ENCODE measurements at places on chromosomes 11 and 22.
A peak's percentile ranks its signal among the peaks of the same experiment; 100 is the strongest.

GRCh38 chr11:65340226-65340625 is 6.6 kb downstream of the DPF2 start:
- DNase-seq = no peak

DNA sequence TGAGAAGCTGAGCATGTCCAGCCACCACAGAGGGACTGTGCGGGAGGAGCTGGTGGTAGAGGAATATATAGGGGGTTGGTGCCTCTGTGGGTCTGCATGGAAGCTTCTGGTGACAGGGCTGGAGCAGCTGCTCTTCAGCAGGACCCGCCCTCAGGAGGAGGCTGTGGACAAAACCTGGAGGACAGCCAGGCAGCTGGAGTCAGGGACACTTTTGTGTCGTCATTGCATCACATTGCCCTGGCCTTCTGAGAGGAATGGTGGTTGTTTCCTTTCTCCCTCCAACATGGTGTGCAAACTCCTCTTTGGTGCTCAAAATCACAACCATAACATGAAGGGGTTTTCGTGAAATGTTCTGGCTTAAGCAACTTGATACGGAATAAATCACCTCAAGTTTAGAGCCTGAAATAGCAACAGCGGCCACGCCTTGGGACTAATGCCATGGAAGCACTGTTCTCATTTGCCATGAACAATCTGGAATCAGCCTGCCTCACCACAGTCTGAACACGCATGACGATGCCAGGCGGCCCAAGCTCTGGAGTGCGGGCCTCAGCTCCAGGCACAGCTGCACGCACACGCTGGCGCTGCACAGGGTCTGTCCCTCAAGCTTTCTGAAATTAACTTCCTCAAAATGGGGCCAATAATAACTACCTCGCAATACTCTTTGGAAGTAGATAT is 17.1 kb upstream of the CSRP3 start:
- no peak for DNase-seq

DNA sequence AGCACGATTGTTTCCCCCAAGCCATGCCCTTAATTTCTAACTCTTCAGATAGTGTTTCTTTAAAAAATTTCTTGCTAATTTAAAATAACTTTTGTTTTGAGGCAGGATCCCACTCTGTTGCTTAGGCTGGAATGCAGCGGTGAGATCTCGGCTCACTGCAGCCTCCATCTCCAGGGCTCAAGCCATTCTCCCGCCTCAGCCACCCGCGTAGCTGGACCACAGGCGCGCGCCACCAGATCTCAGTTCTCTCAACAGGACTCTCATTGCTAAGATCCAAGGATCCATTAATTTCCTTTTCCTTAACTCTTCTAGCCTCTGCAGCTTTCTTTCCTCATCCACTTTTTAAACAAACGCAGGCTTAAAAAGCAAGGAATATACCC is 327 bp upstream of the MED17 start:
- DNase-seq = no peak

DNA sequence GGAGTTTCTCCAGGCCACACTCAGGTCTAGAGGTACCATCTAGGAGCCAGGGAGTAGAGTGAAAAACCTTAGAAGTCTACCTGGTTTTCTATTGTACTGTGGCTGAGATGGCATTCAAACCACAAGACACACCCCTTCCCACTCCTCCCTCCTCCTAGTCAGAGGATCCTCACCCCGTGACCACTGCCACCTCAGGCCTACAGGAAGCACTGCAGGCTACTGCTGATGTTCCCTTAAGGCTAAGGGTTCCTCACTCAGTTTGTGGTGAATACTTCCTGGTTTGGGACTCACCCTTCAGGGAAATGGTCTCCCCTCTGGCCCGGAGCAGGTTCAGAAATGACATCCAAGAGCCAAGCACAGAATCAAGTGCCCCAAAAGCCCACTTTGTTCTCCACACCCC is 1293.9 kb downstream of the JRKL start:
- no peak for DNase-seq

DNA sequence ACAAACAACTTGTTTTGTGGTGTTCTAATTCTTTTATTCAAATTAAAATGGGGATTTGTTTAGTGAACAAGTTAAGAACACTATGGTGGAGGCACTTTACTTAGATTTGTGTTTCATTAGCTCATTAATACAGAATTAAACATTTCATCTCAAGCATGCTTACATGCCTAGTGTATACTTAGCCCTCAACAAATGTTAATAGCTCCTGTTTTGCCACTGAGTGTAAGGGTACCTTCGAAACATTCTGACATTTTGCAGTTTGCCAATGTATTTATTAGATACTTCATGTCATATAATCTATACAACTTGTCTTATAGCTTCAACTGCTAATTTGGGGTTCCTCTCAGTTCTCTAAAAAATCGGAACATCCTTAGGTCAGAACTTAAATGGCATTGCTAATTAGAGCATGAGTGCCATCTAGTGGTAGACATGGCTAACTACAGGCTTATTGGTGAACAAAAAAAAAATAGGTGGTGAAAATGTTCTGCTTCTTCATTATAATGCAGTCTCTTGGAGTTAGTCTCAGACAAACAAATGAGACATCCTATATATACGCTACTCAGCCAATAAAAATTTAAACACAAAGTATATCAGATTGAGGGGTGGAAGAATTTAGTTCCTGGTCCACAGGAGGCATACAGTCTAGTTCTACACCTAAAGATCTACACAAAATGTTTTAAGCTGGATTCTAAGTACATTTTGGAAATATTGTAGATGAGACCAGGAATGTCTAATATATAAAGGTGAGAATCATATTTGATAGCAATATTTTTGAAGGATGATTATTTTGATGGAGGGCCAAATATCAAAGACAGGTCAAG is 4.9 kb upstream of the CNTN5 start:
- DNase-seq = no peak

DNA sequence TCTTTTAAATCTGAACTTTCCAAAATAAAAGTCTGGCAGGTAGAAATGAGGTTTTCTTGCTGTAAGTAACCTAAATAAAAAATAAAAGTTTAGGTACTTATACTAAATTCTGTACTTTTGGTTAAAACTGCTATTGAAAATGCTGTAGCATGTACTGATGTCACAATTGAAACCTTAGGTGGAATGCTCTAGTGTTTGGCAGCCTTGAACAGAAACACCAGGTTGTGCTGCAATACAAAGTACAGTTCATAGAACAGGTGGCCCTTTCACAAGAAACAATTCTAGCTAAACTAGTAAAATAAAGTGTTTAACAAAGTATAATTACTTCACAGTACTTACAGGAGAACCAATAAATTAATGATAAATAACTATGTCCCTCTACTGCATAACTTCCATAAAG is 25.1 kb downstream of the NPAT start:
- no peak for DNase-seq

- no peak for DNase-seq
Measured at GRCh38 chr22:48959496-48959895, 868.2 kb downstream of the BRD1 start.

GRCh38 chr11:111391328-111392124 is 12.5 kb upstream of the POU2AF1 start:
- no peak for DNase-seq

DNA sequence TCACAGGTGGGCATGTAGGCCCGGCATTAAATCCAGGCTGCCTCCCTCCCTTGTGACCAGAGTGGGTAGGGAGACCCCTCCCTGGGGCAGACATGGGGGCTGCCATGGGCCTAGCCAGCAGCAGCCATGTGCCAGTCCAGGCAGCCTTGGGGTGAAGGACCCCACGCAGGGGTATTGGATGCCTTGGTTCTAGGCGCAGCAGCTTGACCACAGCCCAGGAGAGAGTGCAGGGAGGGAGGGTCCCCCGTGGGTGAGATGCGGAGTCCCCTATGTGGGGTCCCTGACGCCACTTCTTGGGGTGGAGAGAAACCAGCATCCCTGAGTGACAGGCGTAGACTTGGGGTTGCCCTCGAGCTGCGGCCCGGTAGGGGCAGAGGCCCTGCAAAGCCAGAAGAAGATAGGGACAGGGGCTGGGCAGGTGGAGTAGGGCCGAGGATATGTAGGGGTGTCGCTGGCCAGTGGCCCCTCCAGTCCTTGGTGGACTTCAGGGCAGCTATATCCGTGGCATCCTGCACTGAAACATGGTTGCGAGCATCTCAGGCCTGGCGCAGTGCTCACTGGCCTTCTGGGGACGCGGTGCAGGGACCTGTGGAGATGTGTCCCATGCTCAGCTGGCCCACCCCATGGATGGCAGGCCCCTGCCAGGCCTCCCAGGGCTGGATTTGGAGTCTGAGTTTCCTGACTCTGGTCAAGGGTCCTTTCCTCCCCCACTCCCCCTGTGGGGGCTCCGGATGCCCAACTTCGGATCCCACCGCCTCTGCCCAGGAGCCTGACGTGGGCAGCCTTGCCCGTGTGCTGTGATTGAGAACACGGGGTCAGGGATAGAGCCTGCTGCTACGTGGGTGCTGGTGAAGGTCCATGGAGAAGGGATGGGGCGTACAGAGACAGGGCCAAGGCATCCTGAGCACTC is 1179.8 kb downstream of the BRD1 start:
- DNase-seq = no peak

DNA sequence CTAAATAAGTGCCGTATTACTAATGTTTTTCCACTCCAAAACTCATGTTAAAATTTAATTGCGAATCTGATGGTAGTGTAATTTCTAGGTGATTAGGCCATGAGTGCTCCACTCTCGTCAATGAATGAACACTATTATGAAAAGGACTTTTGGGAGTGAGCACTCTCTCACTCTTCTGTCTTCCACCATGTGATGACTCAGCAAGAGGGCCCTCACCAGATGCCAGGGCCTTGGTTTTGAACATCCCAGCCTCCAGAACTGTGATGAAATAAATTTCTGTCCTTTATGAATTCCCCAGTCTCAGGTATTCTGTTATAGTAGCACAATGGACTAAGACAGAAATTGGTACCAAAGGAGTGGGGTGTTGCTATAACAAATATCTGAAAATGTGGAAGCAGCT is 8.1 kb downstream of the JRKL start:
- DNase-seq = no peak

GRCh38 chr11:119720311-119720913 is 8.6 kb downstream of the NECTIN1 start:
- no peak for DNase-seq

GRCh38 chr22:29031227-29032011 is 30.2 kb downstream of the C22orf31 start:
- DNase-seq = no peak

GRCh38 chr11:74895340-74896116 is 53.4 kb downstream of the XRRA1 start:
- no peak for DNase-seq

DNA sequence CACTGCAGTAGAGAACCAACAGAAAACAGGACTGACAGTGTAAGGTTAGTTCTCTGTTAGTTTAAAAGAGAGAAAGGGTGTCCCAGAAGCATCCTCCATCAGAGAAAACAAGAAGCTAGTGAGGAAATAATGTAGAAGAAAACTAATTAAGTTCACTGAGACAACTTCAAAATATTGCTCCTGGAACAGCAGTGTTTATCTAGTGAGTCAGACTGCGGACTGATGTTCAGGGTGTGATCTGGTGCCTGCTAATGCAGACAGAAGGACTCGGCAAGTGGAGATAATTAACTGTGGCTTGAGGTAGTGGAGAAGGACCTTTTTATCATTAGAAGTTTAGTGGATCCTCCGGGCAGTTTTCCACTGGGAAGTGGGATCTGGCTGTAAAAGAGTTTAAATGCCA is 55.4 kb downstream of the CDON start:
- DNase-seq = no peak

- DNase-seq = no peak
Measured at GRCh38 chr11:71108013-71108865, 144.1 kb downstream of the SHANK2 start.

GRCh38 chr11:69088676-69089146 is 40.0 kb downstream of the TPCN2 start:
- peak; percentile 41 for DNase-seq

DNA sequence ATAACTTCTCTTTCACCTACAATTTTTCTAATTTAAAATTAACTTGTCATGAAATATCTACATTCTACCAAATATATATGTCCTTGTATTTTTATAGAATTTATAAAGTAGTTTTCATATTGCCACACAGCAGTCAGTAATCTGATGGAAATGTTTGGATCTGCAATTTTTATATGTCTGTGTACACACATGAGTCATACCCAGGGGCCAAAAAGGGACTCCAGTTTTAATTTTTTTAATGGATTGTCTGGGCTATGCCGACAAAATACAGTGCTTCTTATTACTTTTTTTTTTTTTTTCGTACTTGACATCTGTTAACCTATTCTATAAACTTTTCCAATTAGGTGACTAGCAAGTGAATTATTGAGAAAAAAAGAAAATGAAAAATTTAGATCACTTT is 6.3 kb downstream of the GUCY1A2 start:
- DNase-seq = no peak

- DNase-seq = peak; percentile 39
Measured at GRCh38 chr11:47161134-47161854, 15.4 kb downstream of the ARFGAP2 start.

DNA sequence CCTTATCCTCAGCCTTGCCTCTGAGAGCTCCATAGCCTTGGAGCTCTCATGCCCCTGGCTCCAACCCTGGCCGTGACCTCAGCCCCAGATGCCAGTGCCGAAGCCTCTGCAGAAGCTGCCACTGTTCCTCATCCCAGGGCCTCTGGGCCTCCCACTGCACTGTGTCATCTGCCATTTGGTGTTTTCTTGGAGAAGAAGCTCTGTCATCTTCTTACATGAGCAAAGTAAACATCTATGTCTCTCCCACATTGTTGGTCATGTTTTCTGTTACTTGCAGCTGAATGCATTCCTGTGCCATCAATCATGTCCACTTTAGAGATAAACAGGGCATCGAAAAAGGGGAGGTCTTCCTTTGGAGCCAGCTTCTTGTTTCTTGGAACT is 45.0 kb upstream of the FTH1 start:
- no peak for DNase-seq

DNA sequence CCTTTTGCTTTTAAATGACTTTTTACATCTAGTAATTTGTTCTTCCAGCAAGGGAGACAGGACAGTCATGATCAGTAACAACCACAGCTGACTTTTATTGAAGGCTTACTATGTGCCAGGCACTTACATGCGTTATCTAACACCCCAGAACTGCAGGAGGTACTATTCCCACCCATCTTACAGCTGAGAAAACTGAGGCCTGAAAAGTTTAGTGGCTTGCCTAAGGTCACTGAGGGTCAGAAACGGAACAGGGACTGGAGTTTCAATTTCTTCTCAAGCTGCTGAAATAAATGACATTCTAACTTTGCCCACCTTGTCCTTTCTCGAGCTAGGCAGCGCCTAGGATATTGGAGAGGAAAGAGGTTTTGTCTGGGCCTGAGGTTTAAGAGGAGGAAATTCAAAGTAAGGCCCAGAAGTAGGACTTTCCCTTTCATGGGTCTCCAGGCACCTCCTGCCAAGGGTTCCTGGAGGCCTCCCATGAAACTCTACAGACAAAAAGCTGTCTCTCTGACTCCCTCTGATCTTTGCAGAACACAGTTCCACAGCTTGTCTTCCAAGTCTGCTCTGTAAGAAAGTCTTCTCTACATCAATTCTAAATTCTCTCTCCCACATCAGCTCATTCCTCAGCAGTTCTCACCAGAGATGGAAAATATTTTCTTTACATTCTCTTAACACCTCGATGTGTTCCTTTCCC is 102.2 kb downstream of the NAT10 start:
- no peak for DNase-seq

All from activated CD4-positive, alpha-beta T cell treated with anti-CD3 and anti-CD28 coated beads for 24 hours (primary cell).